ENCODE measurements at places on chromosomes 7 and 10.

- no peak for DNase-seq
These were observed 65.5 kb downstream of the ASB13 start for GRCh38 chr10:5600908-5601307.

DNA sequence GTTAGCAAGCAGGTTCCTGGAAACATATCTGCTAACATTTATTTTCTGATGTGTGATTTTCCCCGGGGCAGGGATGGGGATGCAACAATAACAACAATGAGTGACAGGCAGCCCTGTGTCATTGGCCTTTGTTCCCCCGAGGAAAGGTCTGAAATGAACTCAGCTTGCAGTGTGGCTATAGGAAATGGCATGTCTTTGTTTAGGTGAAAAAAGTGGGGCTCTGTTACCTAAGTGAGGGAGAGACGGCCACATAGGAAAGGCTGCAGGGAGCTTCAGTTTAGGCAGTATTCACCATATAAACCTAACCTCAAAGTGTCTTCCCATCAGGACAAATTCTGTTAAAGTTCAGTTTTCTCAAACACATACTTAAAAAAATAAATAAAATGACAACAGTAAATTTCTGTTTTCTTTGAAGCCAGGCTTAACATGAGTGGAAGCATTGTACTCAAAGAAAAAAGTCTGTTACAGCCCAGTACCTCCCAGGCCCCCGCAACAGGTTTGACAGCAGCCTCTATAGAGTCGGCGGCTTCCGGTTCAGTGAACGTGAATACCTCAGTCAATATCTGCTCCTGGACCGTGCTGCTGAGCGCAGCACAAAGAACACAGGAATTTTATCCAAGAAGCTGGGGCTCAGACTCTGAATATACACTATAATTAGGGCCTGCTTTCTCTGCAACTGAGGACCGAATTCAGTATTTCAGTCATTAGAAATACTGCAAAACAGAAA, 168.3 kb downstream of the GLI3 start:
- no peak for DNase-seq

DNA sequence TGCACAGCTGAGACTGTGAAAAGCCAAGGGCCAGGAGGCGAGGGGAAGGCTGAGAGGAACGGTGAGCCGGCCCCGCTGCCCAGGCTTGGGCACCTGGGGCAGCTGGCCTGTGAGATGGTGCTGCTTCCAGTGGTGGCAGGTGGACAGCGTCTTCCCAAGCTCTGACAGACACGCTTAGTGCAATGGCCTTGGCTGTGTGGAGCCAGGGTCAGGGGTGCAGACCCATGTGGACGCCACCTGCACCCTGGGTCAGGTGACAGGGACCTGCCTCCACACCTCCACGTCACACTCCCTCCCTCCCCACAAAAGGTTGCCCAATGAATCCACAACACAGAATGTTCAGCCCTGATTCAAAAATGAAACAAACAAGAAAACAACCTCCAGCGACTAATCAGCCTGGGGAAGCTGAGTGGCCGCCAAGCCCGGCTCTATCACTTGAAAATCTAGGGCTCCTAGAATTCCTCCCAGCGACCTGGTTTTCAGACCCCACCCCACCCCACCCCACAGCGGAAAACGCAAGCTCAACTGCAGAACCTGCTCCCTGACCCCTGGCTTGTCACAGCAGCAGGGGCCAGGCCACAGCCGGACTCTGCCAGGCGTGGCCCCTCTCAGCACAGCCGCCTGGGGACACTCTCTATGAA, 54.3 kb downstream of the PRKAG2 start:
- DNase-seq = peak; percentile 33

DNA sequence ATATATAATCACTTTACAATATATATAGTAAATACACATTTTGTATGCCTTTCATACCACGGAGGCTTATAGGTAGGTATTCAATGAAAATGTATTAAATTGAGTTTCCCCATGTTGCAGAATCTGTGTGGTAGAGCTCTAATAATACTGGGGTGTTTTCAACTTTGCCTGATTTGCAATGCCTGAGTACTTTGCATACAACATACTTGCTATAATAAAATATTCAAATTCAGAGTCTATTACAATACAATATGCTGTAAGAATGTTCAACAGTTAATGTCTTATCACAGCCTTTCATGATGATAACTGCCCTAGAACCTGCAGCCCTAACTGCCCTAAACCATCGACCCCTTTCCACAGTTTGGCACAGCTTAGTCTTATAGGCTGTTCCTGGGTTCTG, 114.6 kb downstream of the DGKI start:
- DNase-seq = no peak

- peak; percentile 60 for DNase-seq
These were observed 57.8 kb upstream of the SDK1 start for GRCh38 chr7:3243256-3243655.
